ENCODE measurements at places on chromosomes 1 and 21.

GRCh38 chr1:77987919-77988318 is 9.0 kb upstream of the FUBP1 start:
- DNase-seq = no peak

GRCh38 chr1:71047635-71048607 is at the start of gene PTGER3:
TSS of gene PTGER3 (minus strand) at chr1:71047816. CDS start at chr1:71047577, 239 bp downstream.
- peak; percentile 86 for DNase-seq

GRCh38 chr1:75643460-75643859 is 32.5 kb upstream of the SLC44A5 start:
- DNase-seq = peak; percentile 0

GRCh38 chr21:16007943-16008342 is 278.2 kb downstream of the USP25 start:
- no peak for DNase-seq

DNA sequence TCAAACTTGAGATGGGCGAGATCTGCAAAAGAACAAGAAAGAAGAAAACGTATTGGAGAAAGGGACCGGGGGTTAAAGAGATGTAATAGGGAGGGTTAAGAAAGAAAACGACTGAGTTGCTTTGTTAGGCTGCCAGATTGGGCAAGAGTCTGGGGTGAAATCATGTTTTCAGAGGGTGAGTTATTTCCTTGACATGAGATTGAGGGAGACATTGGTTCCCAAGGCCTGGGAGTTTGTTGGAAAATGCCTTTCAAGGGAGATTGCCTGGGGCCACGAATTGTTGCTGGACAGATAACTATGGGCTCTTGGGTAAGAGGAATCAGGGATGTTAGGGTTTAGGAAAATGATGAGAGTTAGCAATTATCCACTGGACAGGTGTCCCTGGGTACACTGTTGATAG is 776 bp upstream of the CADM3 start:
- peak; percentile 87 for DNase-seq

GRCh38 chr1:234870020-234870981 is 258.3 kb downstream of the TOMM20 start:
- DNase-seq = no peak

DNA sequence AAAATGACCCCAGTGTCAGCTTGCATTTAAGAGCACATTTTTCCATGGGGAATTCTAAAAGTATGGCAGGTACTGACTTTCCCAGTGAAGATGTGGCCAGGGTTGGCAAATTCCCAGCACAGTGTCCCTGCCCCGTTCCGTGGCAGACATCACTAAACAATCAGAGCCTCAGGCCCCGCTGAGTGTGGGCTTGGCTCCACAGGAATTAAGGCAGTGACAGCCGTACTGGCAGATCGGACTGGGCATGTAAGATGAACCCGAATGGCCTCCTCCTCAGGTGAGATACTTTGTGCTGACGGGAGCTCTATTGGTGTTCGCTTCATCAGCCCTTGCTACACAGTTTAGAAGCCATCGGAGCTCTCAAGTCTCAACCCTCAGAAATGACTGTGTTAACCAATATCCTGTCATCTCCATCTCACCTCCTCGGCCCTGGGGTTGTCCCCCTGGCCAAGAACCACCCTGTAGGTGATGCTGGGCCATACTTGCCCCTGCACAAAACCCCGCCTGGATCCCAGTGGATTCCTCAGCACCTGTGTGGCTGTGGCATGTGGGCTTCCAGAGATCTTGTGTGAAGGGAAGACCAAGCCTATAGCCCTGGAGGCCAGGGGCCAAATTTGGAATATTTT is 29.0 kb upstream of the ABCG1 start:
- DNase-seq = no peak

DNA sequence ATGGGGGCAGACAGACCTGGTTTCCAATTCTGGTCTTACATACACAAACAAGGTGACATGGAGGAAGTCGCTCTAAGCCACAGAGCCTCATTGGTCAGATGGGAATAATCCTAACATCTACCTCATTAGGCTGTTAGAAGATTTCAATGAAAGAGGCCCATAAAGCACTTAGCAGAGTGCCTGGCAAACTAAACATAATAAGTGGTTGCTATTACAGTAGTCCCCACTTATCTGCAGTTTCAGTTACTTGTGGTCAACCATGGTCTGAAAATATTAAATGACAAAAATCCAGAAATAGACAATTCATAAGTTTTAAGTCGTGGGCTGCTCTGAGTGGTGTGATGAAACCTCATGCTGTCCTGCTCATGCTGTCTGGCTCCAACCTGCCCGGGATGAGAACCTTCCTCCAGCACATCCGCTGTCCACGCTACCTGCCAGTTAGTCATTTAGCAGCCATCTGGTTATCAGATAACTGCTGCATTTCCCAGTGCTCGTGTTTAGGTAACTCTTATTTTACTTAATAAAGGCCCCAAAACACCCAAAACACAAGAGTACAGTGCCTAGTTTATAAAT is 112.3 kb downstream of the DDX20 start:
- no peak for DNase-seq

DNA sequence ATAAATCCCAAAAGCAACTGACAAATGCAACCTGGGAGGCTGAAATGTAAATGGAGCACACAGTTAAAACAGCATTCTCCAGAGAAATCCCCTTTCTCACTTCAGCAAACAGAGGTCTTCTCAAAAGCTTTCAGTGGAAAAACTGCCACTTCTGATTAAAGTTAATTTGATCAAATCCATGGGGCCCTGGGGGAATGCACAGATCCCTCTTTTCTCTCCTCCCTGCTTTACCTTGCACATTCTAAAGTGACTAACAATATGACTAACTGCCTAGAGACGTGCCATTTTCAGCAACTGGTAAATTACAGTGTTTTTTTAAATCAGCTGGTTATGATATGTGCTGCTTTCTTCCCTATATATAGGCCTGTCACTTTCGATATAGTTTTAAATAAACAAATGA is 142.5 kb downstream of the RERE start:
- no peak for DNase-seq

GRCh38 chr1:5994713-5995621 is 2.7 kb upstream of the NPHP4 start:
- DNase-seq = no peak

DNA sequence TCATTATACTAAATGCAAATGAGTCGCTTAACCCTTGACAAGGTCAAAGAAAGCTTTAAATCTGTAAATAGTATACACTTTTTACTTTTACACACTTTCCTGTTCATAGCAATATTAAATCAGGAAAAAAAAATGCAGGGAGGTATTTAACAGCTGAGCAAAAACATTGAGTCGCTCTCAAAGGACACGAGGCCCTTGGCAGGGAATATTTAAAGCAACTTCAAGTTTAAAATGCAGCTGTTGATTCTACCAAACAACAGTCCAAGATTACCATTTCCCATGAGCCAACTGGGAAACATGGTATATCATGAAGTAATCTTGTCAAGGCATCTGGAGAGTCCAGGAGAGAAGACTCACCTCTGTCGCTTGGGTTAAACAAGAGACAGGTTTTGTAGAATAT is 62.7 kb downstream of the CAPN2 start:
- no peak for DNase-seq

GRCh38 chr1:39795651-39796050 is 7.0 kb upstream of the BMP8B start:
- DNase-seq = no peak

- no peak for DNase-seq
These were observed 25.0 kb downstream of the PBX1 start for GRCh38 chr1:164583835-164584539.

- DNase-seq = no peak
These were observed 64.2 kb upstream of the SMYD2 start for GRCh38 chr1:214216779-214217178.

GRCh38 chr1:119859647-119860046 is 36.7 kb downstream of the ADAM30 start:
- DNase-seq = no peak

GRCh38 chr1:44034976-44035716 is 3.9 kb upstream of the SLC6A9 start:
- no peak for DNase-seq

DNA sequence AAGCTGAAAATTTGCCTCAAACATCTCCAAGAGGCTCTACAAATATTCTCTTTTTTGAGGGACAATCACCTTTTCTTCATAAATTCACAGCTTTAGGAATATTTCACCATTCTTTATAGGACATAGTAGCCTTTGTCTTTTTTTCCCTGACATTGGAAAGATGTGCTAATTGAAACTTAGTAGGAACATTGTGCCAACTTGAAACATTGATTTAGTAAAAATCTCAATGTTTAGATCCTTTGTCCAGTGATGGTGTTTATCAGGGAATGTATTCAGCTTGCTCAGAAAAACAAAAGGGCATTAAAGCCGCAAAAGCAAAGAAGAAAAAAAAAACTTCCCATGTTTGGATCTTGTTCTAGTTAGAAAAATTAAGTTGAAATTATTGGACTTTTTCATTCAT is 52.1 kb downstream of the DPT start:
- no peak for DNase-seq

GRCh38 chr1:201641524-201642253 is 102.8 kb downstream of the NAV1 start:
- no peak for DNase-seq

- peak; percentile 87 for DNase-seq
These were observed 113.0 kb downstream of the DMRTB1 start for GRCh38 chr1:53572065-53572814.

Data from cardiac muscle cell (in vitro differentiated cells and primary cell).